CD8-positive, alpha-beta memory T cell (primary cell): ENCODE measurements at places on chromosomes 1 and 21. TPM values are rescaled to one million over a fixed set of nuclear protein-coding genes. Genes with fewer than 3 reads are reported as not detected.

DNA sequence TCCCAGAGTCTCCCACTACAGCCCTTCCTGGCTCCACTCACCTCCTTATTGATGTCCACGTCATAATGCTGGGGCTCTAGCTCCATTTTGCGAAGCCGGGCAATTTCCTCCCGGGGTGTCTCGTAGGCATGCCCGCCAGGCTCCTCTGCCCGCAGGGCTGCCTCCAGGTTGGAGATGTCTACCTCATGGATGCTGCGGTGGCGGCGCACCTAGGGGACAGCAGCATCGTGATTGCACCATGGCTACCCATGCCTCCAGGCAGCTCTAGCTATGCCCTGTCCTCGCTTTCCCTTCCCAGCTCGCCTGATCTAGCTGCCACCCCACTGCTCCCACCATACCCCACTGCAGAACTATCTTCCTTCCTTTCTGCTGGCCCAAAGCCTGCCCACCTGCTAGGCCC is 15.1 kb upstream of the GOLT1A start:
- no peak for DNase-seq

CELSR2 gene
- 0.77 TPM for polyA plus RNA-seq

DNA sequence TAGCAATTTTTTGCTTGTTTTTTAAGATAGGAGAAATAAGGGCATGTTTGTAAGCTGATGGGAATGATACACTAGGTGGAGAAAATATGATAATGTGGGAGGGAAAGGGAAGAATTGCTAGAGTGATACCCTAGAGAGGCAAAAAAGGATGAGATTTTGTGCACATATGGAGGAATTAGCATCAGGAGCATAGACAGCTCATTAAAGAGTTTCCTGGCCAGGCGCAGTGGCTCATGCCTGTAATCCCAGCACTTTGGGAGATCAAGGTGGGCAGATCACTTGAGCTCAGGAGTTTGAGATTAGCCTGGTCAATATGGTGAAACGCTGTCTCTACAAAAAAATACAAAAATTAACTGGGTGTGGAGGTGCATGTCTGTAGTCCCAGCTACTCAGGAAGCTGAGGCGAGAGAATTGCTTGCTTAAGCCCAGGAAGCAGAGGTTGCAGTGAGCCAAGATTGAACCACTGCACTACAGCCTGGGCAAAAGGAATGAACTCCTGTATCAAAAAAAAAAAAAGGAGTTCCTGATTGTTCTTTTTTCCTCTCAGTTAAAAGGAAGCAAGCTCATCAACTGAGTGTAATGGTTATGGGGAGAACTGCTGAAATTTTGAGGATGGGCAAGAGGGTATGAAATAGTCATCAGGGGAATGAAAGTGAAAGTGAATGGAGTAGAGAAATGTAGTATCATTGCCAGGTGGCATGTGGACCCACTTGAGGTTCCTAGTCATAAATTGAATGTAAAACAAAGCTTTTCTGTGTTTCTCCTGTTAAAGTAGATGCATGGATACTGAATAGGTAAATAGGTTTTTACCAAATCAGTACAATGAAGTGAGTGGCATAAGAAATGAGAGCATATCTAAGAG is 35.5 kb downstream of the SH3GLB1 start:
- no peak for DNase-seq

OR2L2 gene
- polyA plus RNA-seq, result not detected

DNA sequence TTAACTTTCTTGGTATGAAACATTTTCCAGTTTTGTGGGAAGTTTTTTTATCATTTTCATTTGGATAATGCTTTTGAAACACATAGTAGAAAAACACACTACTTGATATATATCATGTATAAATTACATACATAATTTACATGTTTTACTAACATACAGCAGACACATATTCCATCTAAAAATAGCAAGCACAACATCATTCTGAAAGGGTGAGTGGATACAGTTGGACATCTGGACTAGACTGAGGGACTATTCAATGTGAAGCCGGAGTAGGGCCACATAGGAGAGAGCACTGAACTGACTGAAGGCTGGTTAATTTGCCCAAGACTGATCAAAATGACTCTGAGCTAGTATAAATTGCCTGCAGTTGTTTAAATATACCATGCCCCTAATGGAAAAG is 11.7 kb downstream of the CDKN2C start:
- DNase-seq, result no peak

DNA sequence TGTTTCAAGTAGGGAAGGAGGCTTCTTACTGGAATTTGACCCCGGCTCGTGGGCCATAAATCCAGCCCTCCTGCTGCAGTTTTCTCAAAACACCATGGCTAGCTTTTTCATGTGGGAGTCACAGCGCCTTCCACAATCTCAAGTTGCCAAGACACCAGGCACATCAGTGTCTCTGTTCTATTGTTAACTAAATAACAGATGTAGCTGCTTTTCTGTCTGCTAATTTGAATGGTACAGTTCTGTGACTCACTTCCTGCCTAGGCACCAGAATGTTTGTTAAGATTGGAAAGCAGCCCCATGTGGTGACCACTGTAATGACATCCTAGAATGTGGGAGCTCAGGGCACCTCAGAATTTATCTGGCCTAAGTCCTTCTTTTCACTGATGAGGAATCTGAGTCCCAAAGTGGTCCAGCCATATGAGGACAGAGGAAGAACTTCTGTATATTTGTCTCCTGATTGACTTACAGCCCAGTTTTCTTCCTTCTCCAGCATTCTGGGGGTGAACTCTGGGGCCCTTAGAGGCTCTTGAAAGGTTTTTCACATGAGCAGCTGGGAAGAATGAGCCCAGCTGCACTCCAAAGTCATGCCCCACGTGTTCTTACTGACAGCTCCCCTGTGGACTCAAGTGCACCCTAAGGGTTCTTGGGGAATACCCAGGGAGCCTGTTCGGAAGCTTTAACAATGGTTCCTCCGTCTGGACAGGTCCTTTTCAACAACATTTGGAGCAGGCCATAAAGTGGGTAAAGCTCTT is 27.5 kb downstream of the TRIM45 start:
- DNase-seq, result no peak

DNA sequence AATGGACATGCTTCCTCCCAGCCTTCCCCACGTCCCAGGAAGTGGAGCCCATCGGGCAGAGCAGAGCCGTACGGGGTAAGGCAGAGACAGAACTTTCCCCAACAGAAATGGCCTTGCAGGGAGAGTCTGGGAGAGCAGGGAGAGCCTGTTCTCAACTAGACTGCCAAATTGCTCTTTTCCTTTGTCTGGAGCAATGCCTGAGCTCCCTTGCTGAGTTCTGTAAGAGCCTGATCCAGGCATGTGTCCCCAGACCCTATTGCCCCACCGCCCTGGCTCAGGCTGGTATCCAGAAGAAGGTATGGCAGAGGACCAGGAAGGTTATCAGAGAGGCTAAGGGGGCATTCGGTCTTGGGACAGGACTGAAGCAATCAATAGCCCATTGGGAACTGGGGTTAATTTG is 79.9 kb downstream of the TMEM53 start:
- no peak for DNase-seq

DNA sequence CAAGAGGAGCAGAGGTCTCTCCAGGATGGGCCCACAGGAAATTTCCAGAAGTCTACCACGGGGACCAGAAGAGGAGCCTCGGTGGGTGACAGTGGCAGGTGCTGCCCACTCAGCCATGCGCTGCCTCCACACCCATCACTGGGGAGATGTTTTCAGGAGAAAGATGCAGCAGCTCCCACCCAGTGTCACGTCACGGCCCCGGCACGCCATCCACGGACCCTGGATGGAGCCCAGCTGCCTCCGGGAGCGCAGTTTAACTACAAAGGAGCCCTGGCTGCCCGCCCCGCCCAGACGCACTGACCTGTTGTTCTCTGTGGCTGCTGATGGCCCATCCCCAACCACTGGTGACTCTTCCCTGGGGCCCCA is 6.8 kb downstream of the TSPEAR start:
- no peak for DNase-seq

GRCh38 chr1:227844320-227845146 is 29.1 kb downstream of the PRSS38 start:
- no peak for DNase-seq

DNA sequence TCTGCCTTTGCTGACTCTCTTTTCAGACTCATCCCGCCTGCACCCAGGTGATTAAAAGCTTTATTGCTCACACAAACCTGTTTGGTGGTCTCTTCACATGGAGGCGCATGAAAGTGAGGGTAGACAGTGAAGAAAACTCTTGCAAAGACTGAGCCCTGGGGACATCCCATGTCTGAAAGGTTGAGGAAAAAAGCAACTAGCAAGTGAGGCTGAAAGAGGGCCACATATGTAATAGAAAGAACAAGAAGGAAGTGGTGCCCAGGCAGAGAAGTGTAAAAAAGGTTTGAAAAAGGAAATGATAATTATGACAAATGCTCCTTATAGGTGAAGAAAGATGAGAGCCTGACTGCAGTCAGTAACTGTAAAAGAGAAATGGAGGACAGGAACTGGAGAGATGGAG is 115.9 kb upstream of the NEK7 start:
- DNase-seq, result no peak
